ENCODE measurements at places on chromosomes 7 and 10.

DNA sequence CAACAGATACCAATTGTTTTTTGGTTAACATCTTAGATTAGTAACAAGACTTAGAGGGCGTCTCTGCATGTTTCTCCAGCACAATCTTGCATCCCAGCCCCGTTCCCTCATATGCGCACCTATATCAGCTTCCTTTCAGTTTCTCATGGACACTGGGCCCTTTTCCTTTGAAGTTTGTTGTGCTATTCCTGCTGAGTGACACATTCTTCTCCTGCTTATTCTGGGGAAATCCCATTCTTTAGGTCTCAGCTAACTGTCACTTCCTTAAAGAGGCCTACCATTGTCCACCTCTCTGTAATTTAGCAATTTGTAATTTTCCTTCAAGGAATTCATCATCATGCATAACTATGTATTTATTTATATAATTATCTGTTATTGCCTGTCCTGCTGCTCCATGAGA, 110.3 kb upstream of the STEAP1B start:
- no peak for DNase-seq

DNA sequence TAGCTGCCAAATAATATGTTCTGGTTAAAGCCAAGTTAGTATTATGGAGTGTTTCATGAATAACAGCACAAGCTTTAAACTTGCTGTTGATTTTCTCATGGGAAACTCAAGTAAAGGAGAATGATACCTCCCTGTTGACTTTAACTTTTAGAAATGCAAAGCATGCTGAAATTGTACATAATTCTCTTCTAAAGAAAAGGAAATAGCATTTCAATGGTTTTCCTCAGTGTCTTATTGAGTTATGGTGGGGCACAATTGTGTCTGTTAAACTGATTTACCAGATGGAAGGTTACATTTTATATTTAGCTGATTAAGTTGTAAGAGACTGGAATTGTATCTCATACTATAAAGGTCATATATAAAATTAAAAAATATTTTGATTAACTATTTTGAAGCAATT, 119.3 kb downstream of the HDAC9 start:
- DNase-seq = no peak

GRCh38 chr10:65911151-65911835, 1014.5 kb upstream of the LRRTM3 start:
- DNase-seq = no peak

GRCh38 chr10:126045861-126046260, 149.5 kb downstream of the FANK1 start:
- no peak for DNase-seq

- no peak for DNase-seq
Measured at GRCh38 chr7:97012365-97013133, 7.2 kb downstream of the DLX6 start.

- DNase-seq = no peak
Measured at GRCh38 chr7:7569081-7569527, 2.4 kb downstream of the MIOS start.

Data from stimulated activated CD4-positive, alpha-beta T cell treated with anti-CD3 and anti-CD28 coated beads, Interleukin-12 subunit alpha, Interleukin-12 subunit beta, amount 100 ng/mL, for 48 hours (primary cell).